ENCODE measurements at places on chromosomes 3 and 15.

DNA sequence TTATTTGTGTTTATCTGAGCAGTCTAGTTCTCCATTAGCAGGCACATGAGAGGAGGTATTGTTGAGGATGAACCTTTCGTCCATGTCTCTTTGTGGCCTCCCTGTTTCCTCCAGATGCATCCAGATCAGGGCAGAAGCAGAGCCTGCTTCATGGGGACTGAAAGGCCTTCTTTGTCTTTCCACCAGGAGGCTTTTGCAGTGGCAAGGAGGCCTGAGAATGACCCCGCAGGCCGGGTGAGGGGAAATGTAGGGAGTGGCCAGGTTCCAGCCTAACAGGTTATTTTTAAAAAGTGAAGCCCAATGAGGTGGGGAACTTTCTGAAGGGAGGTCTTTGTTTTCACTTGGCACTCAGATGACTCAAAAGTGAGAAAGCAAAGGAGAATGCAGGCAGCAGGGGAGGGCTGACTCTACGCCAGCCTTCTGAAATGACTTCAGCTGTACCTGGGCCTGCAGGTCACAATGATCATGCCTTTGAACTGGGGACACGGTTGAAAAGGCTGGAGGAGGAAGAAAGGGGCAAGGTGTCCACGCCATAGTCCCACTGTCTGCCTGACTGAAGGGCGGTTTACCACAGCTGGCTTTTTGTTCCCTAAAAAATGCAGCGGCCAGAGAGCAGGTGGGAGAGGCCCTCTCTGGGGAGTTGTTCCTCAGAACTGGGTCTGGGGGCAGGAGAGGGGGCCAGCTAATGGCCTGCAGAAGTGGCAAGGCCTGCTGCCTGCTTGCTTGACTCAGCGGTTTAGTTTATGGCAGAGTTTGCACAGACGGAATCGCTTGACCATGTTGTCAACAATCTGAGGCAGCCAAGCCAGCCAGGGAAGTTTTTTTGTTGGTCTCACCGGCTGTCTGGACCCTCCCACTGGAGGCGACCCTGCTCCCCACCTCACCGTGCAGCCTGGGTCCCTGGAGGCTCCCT lies 28.7 kb downstream of the CMTM7 start:
- peak; percentile 60 for DNase-seq

DNA sequence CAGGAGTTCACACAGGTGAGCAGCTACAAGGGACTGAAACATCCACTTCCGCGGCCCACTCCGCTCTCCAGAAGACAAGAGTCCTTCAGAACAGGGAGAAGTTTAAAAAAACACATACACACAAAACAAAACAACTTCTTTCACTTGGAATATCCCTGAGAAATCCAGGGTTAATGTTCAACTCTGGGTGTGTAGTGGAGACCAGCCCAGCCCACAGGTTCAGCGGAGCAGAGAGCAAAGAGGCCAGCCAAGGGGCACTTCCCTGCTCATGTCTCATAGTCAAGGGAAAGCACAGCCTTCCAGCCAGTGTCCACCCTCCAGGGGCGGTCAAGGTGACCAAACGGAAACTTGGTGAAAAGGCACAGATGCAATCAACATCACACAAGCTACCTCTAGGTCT lies 41.6 kb downstream of the WNT5A start:
- DNase-seq = peak; percentile 47

GRCh38 chr3:65406470-65406869 lies 632.2 kb downstream of the MAGI1 start:
- no peak for DNase-seq

DNA sequence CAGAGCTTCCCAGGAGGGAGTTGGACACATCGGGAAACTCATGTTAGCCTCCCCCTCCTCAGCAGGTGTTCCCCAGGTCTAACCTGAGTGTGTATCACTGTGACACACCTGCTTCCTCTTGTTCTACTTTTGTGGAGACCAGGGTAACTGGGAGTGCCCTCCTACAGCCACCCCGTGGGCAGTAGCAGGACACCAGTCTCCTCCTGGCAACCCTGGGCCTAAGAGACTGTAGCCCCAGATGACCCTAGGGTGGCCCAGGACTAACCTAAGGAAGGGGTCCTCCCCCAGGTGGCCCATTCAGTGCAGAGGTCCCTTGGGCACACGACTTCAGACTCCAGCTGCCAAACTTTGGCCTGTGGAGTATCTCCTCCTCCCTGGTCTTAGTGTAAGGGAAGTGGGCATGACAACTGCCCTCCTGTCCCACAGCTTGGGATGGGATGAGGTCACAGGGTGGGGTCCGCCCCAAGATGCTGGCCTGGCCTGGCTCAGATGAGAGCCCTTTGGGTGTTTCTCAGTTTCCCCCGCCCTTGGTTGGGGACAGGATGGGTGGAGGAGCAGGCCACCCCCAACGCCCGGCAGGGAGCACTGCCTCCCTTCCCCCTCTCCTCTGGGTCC lies 4.8 kb downstream of the CSK start:
- no peak for DNase-seq

Measured in mucosa of gallbladder (tissue), 1 donor.